Left kidney (tissue), 8 donors: ENCODE measurements at places on chromosomes 2 and 18. TPM values are rescaled to one million over a fixed set of nuclear protein-coding genes. Genes with fewer than 3 reads are reported as not detected.

DNA sequence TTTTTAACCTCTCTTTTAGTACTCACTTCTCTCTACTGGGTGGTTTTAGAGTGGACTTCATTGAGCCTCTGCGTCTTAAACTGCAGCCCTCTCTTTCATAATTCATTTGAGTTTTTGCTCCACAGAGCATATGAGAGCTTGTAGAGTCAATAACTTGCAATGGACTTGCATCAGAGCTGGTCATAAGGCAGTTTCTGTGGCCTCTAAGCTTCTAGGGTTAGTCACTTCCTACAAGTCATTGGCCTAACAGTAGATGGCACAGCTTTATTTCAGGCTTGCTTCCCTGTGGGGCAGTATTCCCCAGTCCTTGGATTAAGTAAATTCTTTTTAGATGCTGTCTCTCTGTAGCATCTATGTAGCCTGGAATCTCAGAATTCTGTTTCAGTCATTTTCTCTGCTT is 1435.7 kb downstream of the LRP1B start:
- DNase-seq, result no peak

- DNase-seq, result peak; percentile 74
Measured at GRCh38 chr18:46073474-46074331, 1.6 kb upstream of the PSTPIP2 start.

DNA sequence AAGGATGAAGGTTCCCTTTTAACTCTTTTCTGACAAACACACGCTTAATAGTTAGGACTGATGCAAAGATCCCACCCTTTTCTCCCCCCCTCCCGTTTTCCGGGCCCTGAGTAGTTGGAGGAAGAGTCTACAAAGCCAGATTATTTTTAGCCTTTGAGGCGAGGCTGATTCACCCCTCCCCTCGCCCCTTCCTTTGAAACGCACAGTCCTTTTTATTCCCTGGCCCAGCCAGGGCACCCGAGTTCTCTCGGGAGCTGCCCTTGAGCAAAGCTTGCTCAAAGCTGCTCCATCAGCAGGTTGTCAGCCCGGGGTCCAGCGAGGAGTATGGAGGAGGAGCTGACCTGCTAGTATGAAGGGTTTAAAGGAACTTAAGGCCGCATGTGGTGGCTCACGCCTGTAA is 47.1 kb upstream of the SPRED2 start:
- no peak for DNase-seq

GRCh38 chr2:237766340-237766739 is 32.2 kb upstream of the RBM44 start:
- DNase-seq, result no peak

DNA sequence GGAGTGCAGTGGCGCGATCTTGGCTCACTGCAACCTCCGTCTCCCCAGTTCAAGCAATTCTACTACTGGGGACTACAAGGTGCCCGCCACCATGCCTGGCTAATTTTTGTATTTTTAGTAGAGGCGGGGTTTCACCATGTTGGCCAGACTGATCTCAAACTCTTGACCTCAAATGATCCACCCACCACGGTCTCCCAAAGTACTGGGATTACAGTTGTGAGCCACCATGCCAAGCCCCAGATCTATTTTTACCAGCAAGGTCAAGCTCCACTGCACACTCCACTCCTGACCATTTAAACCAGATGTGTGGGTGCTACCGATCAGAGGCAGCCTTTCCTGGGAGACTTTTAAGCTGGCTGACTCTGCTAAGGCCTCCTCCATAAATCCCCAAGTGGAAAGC is 67.5 kb upstream of the CD226 start:
- no peak for DNase-seq

DNA sequence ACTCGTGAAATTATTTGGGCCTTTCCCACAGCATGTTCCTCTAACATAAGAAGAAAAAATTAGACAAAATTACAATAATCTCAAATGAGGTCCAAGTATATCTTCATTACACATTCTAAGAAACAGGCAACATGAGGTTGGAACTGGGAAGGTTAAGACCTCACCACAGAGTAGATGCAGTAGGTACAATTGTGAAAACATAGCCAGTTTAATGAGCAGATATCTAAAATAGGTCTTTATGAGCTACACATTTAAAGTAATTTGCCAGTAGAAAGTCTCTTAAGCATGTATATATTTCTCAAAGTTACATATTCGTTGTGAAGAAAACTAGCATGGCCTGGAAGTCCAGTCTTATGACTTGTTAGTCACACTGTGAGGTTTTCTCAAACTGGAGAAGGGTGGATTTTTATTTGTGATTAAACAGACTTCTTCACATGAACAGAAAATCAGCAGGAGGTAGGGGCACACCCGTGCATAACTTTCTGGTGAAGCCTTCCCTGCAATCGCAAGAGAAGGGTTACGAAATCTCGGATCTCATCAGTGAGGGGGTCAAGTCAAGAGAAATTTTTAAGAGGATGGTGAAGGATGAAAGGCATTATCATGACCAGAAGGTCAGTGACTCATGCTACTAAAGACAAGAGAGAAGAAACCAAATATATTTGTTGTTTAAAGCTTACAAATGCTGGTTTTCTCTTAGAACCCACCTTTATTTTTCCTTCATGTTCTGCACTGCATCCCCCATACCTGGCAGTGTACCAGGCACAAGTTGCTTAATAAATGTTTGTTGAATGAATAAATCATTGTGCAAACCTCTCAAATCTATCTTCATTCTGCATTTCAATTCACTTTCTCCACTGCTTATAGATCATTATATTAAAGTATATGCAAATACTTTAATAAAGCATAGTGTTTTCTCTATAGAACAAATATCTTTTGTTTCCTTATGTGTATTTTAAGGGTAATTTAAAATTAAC is 5.1 kb upstream of the RAB27B start:
- no peak for DNase-seq

DNA sequence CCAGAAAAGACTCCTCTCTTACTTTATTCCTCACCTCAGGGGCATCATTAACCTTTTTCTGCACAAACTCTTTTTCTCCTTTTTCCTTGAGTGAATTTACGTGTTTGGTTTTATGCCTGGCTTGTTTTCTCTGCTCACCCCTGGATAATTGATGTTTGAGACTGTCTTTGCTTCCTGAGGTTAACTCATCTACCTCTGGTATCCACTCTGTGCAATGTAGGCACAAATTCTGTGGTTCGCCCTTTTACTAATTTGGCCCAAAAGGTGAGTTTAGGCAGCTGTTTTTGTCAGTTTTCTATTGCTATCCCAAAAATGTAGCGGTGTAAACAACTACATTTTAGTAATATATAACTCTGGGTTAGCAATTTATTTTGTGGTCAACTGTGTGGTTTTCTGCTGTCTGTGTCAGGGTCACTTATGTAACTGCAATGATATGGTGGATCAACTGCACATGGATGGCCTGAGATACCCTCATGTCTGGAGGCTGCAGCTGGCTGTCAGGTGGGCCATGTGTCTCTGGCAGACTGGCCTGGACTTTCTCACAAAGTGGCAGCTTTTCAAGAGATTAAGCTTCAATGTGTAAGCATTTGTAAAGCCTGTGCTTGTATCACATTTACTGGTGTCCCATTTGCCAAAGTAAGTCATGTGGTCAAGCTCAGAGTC is 329.7 kb downstream of the FSIP2 start:
- no peak for DNase-seq

GRCh38 chr2:151906633-151906998 is 78.4 kb upstream of the ARL5A start:
- DNase-seq, result no peak

- no peak for DNase-seq
Measured at GRCh38 chr18:60893355-60894097, 439.7 kb upstream of the CDH20 start.

- peak; percentile 88 for DNase-seq
Measured at GRCh38 chr2:217650716-217651360, 352.0 kb downstream of the TNS1 start.

DNA sequence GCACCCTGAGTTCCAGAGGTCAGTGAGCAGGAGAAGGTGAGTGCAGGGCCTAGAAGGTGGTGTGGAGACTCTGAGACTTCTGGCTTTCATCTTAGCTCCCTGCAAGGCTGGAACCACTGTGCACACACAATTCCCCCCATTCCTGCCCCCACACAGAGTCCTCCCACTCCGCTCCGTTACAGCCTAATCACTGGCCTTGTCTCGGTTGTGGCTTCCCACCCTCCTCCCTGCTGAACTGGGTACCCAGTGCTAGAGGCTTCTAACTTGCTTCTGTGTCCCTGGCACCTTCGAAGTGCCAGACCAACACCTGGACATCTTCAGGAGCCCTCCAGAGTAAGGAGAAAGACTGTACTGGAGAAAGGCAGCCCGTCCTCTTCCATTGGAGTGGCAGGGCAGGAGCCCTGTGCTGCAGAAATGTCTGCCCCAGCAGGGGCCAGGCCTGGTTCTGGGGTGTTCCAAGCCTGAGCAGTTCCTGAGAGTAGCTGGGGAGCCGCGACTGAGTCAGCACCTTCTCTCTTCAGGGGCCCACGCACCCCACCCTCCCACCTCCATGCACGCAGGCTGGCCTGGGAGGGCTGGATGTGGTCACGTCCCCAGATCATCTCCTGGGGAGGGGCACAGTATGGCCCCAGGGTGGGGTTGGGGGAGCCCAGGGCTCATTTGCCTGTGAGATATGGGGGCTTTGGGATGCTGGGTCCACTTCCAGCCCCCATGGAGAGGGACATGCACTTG is 23.4 kb downstream of the CROCC2 start:
- DNase-seq, result no peak

- DNase-seq, result no peak
Measured at GRCh38 chr2:9021563-9022211, 18.2 kb upstream of the MBOAT2 start.

- no peak for DNase-seq
Measured at GRCh38 chr18:11757084-11757590, 68.1 kb downstream of the GNAL start.

DNA sequence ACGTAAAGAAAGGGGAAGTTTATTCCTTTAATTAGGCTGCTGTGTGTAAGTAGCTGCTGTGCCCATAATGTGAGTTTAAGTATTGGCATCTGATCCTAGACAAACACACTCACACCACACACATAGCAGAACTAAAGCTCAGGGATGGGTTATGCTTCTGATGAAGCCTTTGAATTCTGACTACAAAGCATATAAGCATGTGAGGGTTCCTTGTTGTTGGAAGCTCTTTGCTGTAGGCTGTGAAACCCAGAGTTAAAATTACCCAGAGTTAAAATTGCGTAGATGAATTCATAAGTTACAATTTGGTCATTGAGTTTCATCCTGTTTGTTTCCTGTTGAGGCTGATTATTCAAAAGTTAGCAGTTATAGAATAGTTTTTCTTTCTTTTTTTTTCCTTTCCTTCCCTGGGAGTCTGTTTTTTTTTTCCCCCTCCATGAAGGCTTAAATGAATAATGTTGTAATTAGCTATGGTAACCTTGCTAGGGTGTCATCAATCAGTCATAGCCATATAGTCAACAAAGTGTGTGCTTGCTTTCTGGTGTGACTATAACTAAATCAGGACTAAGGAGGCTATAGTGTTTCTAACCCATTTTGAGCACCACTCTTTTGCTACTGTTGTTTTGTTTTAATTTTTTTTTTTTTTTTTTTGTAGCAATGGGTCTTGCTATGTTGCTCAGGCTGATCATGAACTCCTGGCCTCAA is 426.1 kb downstream of the PARD3B start:
- no peak for DNase-seq

Gene CHRND
- polyA plus RNA-seq, result 0.96 TPM

Gene CYBRD1
- polyA plus RNA-seq, result 41.6 TPM

Gene C2orf15
- 12.8 TPM for polyA plus RNA-seq

Gene CDKL4
- polyA plus RNA-seq, result 1.2 TPM
